ENCODE measurements at places on chromosomes 11 and 22.

GRCh38 chr22:39299829-39300178, 19.6 kb downstream of the RPL3 start:
- DNase-seq = no peak

- DNase-seq = no peak
These were observed 1047.7 kb downstream of the BRD1 start for GRCh38 chr22:48779661-48780596.

- no peak for DNase-seq
These were observed 5.0 kb upstream of the PYGM start for GRCh38 chr11:64764753-64765152.

- DNase-seq = no peak
These were observed 522.3 kb downstream of the BRD1 start for GRCh38 chr22:49305214-49305965.

DNA sequence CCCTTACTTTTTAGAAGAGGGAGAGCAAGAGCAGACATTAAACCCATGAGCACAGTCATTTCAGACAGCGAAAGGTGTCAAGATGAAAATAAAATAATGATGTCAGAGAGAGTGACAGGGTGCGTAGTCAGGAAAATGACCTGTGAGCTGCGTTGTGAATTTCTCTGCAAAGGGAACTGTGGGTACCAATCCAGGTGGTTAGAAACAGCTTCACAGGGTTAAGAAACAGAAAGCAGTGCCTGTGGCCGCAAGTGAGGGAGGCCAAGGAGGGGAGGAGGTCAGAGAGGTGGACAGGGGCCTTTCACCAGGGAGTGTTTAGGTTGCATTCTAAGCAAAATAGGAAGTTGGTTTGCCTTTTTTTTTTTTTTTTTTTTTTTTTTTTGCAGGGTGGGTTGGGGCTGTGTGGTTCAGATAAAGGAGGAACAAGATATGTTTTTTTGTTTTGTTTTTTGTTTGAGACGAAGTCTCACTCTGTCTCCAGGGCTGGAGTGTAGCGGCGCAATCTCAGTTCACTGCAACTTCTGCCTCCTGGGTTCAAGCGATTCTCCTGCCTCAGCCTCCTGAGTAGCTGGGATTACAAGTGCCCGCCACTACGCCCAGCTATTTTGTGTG, 7.9 kb downstream of the TIGD3 start:
- DNase-seq = no peak

- DNase-seq = no peak
These were observed 23.6 kb downstream of the HIRA start for GRCh38 chr22:19407649-19408606.
